Immature natural killer cell (primary cell): ENCODE measurements at places on chromosomes 2 and 18.

DNA sequence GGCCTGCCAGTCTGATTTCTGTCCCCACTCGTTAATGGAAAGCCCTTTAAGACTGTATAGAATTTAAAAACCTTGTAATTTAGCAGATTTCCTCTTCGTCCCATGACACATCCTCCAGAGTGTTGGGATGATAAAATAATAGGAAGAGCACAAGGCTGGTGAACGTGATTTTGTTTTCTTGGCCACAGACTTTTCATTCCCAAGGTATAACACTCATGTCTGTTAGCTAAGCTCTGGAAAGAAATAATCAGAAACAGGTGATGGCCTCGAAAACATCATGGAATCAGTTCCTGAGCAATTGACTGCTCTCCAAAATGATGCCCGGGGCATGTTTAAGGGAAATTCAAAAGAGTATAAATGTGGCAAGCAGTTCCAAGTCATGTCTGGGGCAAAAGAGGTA, 337.8 kb upstream of the TCF4 start:
- no peak overlapping the region for H3K27ac ChIP-seq
- peaks cover 2% of the 10 kb centered on the region for H3K27me3 ChIP-seq
- DNase-seq: no peak
- no peaks in the 10 kb centered on the region for H3K36me3 ChIP-seq
- no peaks in the 10 kb centered on the region for H3K4me1 ChIP-seq

- no peak for DNase-seq
- H3K4me3 ChIP-seq: no peak overlapping the region
- H3K27me3 ChIP-seq: peaks cover 2% of the 10 kb centered on the region
Measured at GRCh38 chr18:79377187-79377891, 18.4 kb upstream of the NFATC1 start.

GRCh38 chr2:28661589-28662001, 90.0 kb upstream of the PPP1CB start:
- DNase-seq: no peak
- H3K27me3 ChIP-seq: peaks cover 5% of the 10 kb centered on the region
- H3K36me3 ChIP-seq: no peaks in the 10 kb centered on the region
- no peak overlapping the region for H3K27ac ChIP-seq
- H3K4me1 ChIP-seq: peaks cover 6% of the 10 kb centered on the region

- H3K4me1 ChIP-seq: peaks cover 63% of the 10 kb centered on the region
- H3K27ac ChIP-seq: peak within 1 kb of the TSS; percentile 68
- DNase-seq: peak; percentile 10
- H3K27me3 ChIP-seq: peaks cover 30% of the 10 kb centered on the region
Measured at GRCh38 chr2:71453404-71454220, at the start of gene DYSF. TSS of gene DYSF (plus strand) at chr2:71453561.
